ENCODE measurements at places on chromosomes 5 and 9. TPM values are rescaled to one million over a fixed set of nuclear protein-coding genes. Genes with fewer than 3 reads are reported as not detected.

DNA sequence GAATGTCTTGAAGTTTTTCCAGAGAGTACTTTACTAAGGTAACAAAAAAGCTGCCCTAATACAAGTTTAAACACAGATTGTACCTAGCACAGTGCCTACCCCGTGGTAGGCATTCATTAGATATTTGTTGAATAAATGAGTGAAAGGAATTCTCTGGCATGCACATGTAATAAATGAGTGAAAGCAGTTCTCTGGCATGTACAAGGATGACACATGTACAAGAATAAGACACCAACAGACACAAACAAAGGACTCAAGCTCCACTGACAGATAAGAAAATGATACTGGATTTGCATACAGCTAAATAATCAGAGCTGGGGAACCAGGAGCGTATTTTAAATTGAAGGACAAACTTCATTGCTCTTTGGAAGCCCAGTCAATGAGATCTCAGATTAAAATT is 535.8 kb downstream of the EFNA5 start:
- no peak for DNase-seq

- DNase-seq: no peak
These were observed 17.9 kb downstream of the ERAP1 start for GRCh38 chr5:96789794-96790330.

DNA sequence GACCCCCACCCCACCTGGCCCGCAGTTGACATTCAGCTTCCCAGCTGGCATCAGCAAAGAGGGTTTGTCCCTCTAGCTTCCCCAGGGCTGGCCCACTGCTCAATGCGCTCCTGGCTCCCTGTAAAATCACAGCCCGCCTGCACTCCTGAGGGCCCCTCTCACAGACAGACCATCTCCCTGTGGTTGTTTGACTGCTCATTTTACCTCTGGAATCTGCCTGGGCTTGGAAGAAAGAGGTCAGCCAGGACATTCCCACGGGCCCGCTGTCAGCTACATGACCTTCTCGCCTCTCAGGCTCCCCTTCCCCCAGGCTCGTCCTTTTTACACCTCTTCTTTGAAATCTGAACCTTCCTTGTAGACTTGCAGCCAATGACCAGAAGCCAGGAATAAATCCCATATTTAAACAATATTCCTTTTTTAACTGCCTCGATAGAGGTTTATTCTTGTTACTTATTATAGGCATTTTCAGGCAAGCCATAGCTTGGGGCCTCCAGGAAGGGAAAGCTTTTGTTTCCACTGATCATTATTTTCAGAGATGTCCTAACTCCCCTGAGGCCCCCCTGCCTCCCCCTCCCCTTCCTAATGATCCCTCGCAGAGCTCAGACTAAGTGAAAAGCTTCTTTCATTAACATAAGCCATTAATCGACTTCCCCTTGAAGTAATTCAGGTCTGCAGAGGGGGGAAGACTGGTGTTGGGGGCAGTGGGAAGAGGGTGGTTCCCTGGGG is 76.3 kb upstream of the IQGAP2 start:
- DNase-seq: no peak

DNA sequence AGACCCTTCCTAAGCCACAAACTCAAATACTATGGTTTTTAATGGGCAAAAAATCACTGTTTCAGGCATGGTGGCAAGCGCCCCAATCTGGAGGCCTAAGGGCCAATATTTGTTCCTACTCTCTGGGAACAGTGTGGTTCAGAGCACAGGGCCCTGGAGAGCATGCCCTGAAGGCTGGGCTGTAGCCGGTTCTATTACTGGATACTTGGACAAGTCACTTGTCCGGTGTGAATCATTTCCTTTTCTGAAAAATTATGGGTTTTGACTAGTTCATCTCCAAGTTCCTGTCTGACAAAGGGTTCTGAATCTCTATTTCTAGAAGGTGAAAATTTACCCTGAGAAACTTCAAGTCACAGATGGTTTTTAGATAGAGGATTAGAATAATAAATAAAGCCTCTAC is 75.0 kb downstream of the OTULIN start:
- DNase-seq: peak; percentile 54

DNA sequence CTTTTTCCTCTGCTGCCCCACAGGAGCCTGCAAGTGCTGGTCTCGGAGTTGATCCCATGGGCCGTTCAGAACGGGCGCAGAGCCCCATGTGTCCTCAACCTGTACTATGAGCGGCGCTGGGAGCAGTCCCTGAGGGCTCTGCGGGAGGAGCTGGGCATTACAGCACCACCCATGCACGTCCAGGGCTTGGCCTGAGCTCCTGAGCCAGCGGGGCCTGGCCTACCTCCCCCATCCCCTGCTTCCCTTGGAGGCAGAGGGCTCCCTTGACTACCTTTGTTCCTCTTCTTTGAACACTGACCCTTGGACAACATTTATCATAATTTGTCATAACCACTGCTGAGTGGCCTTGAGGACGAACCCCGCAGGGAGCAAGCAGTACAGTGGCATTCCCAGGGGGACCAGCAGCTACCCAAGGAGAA is 6.9 kb upstream of the SLC27A4 start:
- no peak for DNase-seq

DNA sequence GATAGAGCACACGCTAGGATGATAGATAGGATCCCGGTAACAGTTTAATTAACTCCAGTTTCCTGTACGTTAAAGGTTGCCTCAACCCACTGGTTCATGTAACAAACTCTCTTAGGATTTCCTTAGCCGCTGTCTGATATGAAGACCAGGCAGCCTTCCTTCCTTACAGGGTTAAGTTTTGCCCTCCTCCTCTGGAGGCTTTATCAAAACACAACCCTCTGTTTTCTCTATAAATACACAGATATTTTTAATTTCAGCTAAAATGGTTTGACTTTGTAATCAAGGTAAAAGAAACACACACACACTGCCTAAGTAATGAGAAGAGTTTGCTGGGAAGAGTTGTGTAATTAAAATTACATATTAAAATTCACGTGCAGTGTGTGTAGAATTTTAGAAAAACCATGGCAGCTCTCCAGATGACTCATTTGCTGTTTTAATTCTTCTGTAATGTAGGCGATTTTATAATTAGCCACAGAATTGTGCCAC is 369.8 kb downstream of the CSNK1G3 start:
- no peak for DNase-seq

DNA sequence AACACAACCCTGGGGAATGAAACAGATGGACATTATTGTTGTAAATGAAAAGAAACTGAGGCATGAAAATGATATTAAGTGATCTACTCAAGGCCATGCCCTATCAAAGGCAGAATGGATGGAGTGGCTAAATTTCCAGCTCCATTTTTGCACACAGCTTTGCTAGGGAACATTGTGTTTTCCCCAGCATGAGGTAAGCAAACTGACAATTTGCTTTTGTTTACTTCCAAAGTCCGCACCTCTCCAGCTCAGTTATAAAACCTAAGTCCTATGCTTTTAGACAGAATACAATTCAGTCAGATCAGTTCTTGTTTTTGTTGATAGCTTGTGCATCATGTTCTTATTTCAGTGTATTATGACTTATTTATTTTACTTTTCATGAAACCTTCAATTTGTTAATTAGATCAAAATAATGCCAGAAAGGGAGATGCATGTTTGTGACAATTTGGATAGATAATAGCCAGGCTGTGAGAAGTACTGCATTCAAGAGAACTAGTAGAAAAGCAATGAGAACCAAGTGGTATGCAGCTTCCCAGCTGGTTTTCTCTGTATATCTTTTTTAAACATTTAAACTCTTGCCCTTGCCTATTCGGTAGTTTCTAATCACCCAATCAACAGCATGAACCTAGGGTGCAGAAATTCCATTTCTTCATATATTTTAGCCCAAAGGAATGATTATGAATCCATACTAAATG is 380.8 kb downstream of the SPATA31D1 start:
- DNase-seq: no peak

GRCh38 chr5:168768172-168768571 is 189.0 kb upstream of the PANK3 start:
- DNase-seq: no peak

GRCh38 chr5:17928581-17928981 is 294.3 kb downstream of the TAF11L14 start:
- no peak for DNase-seq

GRCh38 chr9:69180670-69181069 is 6.6 kb downstream of the TJP2 start:
- DNase-seq: peak; percentile 98

- no peak for DNase-seq
These were observed 974 bp downstream of the CCDC69 start for GRCh38 chr5:151222790-151223446.

DNA sequence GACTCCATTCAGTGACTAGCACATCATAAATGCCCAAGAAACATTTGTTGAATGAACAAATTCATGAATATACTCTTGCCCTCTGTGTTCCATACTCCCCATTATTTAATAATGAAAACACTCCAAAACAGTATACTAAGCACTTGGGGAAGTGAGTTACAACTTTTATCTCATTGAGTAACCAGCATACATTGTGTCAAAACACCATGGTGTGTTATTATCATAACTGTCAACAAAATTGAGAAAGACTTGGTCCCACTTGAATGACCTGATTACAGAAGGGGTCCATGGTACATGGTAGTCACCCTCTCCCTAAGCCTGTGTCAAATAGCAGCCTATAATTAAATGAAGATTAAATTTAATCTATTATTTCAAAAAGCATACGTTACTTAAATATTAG is 16.2 kb downstream of the ANKH start:
- no peak for DNase-seq

- DNase-seq: no peak
These were observed 1019.8 kb upstream of the CDH18 start for GRCh38 chr5:21007781-21008180.

GRCh38 chr9:74443036-74443750 is 53.9 kb upstream of the RORB start:
- DNase-seq: no peak

DNA sequence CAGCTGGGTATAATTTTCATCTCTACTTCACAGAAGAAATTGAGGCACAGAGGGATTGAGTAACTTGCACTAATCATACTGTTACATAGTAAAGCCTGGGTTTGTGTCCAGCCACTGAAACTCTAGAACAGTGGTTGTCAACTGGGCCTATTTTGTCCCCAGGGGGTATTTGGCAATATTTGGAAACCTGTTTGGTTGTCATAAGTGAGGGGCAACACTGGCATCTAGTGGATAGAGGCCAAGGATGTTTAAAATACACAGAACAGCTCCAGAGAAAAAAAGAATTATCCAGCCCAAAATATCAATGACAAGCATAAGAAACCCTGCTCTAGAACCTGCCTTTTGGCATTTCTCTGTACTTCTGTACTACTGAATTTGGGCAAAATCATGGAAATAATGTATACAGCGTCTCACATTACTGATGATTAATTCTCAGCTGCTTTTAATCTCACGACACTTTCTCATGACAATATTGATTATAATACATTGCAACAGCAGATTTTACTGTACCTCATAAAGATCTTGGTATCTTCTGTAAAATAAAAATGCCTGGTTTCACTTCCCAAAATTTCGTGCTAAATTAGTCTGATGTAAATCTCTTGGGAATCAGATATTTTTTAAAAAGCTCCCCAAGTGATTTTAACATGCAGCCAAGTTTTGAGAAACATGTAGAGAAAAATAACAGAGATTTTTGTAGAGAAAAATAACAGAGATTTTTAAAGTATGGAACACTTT is 112.7 kb downstream of the RORB start:
- no peak for DNase-seq

- DNase-seq: no peak
These were observed 358.9 kb downstream of the DEPDC1B start for GRCh38 chr5:60340965-60341471.

DNA sequence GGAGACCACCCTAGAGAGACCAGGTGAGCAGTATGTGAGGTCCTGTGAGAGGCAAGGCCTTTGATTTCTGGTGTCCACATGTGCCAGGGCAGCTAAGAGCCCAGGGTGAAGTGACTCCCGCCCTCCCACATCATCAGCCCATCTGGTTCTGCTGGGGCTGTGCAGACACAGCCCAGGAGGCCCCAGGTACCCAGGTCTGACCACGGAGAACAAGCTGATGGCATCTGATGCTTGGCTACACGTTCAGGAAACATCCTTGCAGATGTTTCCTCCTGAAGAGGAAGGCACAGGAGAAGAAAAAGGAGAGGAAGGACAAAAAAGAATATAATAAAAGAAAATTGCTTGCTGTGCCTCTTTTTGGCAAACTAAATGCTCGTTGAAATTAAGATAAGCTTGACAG is 225.8 kb downstream of the PAX5 start:
- DNase-seq: no peak

GRCh38 chr5:69029292-69029691 is 64.5 kb upstream of the SLC30A5 start:
- DNase-seq: no peak

DNA sequence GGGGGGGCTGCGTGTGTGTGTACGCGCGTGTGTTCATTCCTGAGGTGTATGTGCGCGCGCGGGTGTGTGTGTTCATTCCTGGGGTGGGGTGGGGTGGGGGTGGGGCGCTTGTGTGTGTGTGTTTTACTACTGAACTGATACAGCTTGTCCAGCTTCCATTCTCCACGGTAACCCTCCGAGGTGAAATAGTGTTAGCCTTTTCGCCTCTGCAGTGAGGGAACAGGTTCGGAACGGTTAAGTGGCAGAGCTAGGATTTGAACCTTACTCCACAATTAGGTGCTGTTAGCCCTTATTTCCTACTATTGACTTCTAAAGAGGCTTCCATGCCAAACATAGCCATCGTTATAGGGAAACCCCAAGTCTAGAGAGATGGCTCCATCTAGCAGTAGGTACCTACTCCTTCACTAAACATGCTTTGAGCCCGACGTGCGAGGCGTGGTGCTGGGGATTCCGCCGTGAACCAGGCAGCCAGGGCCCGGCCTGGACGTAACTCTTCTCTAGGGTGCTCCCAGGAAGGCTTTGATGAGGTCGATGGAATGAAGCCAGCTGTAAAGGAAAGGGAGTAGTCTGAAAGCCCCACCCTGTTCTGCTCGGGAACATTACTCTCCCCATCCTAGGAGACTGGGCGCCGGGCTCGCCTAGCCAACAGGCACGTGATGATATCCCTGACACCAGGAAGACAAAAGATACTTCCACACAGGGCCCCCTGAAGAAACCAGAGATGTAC is 782 bp upstream of the SKP1 start:
- no peak for DNase-seq

- DNase-seq: no peak
These were observed 391.0 kb upstream of the WWC1 start for GRCh38 chr5:167900340-167900935.

GRCh38 chr9:89553451-89554010 is 51.3 kb upstream of the GADD45G start:
- DNase-seq: no peak

CNTNAP3 gene
- total RNA-seq: 98.1 TPM

SARDH gene
- 0.35 TPM for total RNA-seq

CDKN2B gene
- 2.3 TPM for total RNA-seq

BSPRY gene
- not detected for total RNA-seq

NR6A1 gene
- total RNA-seq: 0.39 TPM

FBXO10 gene
- 9.5 TPM for total RNA-seq

NUTM2G gene
- not detected for total RNA-seq

KIAA0825 gene
- 0.99 TPM for total RNA-seq

SEMA5A gene
- 0.04 TPM for total RNA-seq

IL5 gene
- total RNA-seq: not detected

OBP2B gene
- total RNA-seq: not detected

TAF11L2 gene
- total RNA-seq: not detected

PDE6A gene
- total RNA-seq: not detected

CCL28 gene
- 0.85 TPM for total RNA-seq

ANKRD31 gene
- total RNA-seq: not detected
